ENCODE measurements at places on chromosomes 6 and 20.
A peak's percentile ranks its signal among the peaks of the same experiment; 100 is the strongest.

- no peak for DNase-seq
Measured at GRCh38 chr6:33237741-33238140, 29.4 kb downstream of the RING1 start.

- no peak for DNase-seq
Measured at GRCh38 chr6:100808638-100809275, 72.4 kb downstream of the ASCC3 start.

- DNase-seq = no peak
Measured at GRCh38 chr6:151630387-151630786, 136.6 kb downstream of the CCDC170 start.

DNA sequence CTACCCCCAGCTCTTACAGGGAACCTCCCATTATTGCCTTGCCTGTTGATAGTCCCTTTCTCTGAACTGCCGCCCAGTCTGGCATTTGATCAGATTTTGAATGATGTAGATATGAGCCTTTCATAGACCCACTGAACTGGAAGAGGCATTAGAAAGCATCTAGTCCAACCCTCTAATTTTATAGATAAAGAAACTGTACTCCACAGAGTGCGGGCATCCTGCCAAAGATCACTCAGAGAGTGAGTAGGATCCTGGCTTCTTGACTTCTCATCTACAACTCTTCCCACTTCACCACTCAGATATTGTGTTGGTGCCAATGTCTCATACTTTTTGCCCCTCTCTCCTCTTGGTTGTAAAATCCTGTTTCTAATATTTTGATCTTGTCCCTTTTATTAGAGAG, 179.2 kb upstream of the BMP2 start:
- DNase-seq = peak; percentile 89

DNA sequence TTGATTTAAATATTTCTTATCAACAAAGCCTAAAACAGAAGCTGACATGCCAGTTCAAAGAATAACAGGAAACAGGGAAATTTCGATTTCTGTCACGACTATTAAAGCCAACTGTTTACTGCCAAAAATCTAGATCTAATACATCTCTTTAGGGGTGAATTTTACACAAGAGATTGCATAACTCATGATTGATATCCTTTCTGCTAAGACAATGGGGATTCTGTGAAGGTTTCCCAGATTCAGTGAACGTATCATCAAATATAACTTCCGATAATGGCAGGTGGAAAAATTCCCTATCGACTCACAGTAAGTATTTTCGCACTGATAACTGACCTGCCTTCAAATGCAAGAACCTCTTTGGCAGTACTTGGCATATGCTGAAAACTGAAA, 42.9 kb downstream of the NHSL1 start:
- DNase-seq = no peak

DNA sequence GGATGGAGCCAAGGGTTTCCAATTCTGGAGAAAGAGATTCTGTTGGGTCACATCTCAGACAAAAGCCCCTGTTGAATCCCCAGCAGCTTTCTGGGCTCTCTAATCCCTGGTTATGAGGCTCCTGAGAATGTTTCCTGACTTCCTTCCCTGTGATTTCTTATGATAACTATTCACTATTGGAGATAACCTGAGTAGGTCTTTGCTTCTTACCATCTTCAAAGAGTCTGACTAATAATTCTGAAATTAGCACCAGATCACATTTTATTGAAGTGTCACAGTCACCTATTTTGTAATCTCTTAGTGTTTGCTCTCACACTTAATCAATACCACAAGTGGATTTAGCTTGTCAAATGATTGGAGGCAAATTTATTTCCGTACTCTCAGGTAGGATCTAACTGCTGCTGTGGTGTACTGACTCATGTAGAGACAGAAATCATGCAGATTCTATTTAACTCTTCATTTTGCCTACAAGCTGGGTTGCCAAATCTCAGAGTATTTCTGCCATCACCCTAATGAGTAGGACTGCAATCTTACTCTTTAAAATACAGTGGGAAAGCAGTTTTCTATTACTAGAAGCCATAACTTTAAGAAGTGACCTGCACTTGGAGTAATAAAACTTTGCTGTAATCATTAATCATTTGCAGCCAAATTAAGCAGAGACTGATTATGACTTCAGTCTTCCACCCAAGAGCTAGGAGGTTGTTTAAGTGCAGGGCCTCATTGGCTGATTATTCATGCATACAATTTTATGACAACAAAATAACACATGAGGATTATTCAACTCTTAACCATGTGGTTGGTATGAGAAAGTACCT, 422.1 kb downstream of the EPM2A start:
- DNase-seq = no peak

DNA sequence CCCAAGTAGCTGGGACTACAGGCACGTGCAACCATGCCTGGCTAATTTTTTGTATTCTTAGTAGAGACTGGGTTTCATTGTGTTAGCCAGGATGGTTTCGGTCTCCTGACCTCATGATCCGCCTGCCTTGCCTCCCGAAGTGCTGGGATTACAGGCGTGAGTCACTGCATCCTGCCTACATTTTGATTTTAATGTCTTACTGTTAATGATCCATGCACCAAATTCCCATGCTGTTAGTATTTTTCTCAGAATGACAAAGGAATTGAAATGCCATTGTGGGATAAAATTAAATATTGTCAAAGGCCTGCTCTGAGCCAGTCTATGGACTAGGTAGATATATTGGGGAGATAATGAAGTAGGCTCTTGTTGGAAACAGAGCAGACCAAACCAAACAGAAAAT, 28.2 kb downstream of the CBFA2T2 start:
- no peak for DNase-seq

- DNase-seq = no peak
Measured at GRCh38 chr6:116922853-116923548, 46.0 kb downstream of the RFX6 start.

- DNase-seq = no peak
Measured at GRCh38 chr6:119587537-119587936, 238.0 kb upstream of the MAN1A1 start.

- DNase-seq = no peak
Measured at GRCh38 chr6:11328613-11329247, 96.3 kb upstream of the NEDD9 start.

- no peak for DNase-seq
Measured at GRCh38 chr6:73797861-73798260, 101.9 kb downstream of the CD109 start.

GRCh38 chr6:43725643-43726580, 38.3 kb upstream of the MRPS18A start:
- peak; percentile 67 for DNase-seq

- peak; percentile 92 for DNase-seq
Measured at GRCh38 chr6:27865850-27866356, 46.3 kb downstream of the OR2B2 start.

- DNase-seq = no peak
Measured at GRCh38 chr20:36128463-36129159, 25.9 kb upstream of the EPB41L1 start.

- no peak for DNase-seq
Measured at GRCh38 chr20:62305149-62305764, 2.5 kb downstream of the ADRM1 start.

DNA sequence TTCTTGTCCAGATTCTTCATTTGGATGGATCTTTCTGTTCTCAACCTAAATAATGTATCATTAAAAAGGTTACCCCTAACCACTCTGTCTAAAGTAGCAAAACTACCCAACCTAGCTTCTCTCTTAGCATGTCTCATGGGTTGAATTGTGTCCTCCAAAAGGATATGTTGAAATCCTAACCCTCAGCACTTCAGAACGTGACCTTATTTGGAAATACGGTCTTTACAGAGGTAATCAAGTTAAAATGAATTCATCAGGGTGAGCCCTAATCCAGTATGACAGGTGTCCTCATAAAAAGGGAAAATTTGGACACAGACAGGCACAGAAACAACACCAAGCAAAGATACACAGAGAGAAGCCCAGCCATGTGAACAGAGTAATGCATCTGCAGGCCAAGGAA, 6.1 kb upstream of the FRK start:
- DNase-seq = no peak

All from erythroblast (primary cell).